ENCODE measurements at places on chromosomes 16 and 17. TPM values are rescaled to one million over a fixed set of nuclear protein-coding genes. Genes with fewer than 3 reads are reported as not detected.

Gene KRTAP4-11
- not detected for total RNA-seq

Gene KCNH4
- total RNA-seq, result 0.80 TPM

- no peak for DNase-seq
Measured at GRCh38 chr16:79127766-79128165, 472.8 kb downstream of the MAF start.

- DNase-seq, result no peak
Measured at GRCh38 chr17:43759836-43760235, 1.2 kb upstream of the SOST start.

DNA sequence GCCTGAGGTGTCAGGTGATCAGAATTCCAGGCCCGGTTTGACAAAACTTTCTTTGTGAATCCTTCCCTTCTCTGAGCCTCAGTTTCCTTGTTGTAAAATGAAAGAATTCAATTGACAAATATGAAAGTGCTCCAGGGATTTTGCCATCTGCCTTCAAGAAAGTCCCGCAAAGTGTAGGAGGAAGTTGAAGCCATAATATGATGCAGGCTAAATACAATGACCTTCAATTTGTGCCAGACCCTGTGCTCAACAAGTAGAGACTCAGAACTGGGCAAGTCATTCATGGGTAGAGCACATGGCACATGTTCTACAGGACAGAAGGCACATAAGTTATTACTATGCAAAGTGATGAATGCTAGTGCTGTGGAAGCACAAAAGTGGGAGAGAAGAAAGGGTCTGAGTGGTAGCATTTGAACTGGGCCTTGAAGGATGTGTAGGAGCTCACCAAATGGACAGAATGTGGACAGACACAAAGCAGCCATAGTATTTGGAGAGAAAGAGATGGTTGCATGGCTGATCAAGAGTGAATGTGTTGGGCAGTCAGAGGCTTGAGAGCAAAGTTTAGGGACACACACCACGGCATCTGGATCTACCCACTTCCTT is 2.4 kb upstream of the SCIMP start:
- DNase-seq, result no peak

DNA sequence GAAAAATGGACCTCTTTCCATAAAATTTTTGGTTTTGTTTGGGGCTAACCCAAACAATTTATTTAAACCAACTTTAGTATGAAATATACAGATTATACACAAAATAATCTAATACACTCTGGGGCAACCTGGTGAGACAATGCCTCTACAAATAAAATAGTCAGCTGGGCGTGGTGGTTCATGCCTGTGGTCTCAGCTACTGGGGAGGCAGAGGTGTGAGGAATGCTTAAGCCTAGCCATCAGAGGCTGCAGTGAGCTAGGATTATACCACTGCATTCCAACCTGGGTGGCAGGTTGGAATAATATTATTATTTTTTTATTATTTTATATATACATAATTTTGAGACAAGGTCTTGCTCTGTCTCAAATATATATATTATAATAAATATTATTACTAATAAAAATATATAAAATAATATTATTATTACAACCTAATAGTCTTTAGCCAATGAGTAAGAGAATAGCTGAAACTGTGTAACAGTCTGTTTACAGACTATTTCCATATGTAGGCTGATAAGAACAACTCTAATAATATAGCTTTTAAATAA is 50.5 kb downstream of the GLG1 start:
- DNase-seq, result no peak

- no peak for DNase-seq
Measured at GRCh38 chr17:41683441-41684007, 5.2 kb upstream of the EIF1 start.

GRCh38 chr17:6094926-6095325 is 24.7 kb downstream of the WSCD1 start:
- no peak for DNase-seq

- DNase-seq, result no peak
Measured at GRCh38 chr17:79613195-79613772, 2.4 kb upstream of the RBFOX3 start.

GRCh38 chr17:48910370-48910769 is 2.2 kb downstream of the UBE2Z start:
- no peak for DNase-seq

Gene CARHSP1
- total RNA-seq, result 27.0 TPM

Gene OR4D1
- total RNA-seq, result not detected

DNA sequence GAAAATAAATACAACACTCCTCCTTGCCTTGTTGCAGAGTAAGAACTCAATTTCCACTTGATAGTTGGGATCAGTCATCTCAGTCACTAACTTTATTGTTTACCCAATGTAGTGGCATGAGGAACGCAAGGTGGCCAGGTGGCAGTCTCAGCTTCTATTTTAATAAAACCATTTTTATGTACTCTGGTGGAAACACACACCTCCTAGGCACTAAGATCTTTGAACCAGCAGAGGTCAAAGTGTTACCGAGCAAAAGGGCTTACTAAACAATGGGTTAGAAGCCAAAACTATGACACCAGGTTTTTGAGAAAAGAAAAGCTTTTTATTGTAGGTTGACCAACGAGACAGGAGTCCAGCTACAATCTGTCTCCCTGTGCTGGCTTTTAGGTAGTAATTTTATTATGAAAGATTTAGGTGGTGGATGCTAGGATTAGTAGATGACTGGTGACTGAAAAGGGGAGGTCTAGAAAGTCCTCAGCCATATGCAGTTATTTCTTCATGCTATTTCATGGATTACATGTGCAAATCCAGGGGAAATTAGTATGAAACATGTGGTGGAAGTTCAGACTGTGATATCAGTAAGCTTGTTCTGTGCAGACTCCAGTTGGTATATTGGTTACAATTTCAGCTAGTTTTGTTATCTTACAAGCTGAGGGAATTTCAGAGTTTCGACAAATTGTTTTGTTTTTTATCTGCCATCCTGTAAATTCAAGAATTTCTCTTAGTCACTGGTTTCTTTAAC is 122.3 kb downstream of the PCTP start:
- DNase-seq, result no peak

DNA sequence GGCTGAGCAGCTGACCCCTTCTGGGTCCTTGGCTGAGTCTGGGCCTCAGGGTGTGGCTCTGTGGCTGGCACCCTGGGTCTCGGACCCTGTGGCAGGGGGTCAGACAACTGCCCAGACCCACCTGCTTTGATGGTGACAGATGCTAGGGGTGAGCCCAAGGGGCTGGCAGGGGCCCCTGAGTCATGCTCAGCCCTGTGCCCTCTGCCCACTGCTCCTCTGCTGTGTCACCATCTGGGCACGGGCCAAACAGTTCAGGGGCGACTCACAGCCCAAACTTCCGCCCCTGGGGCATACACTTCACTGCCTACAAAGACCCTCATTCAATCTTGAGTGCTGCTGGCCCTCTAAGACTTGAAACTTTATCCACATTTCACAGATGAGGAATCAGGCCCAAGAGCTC is 5.7 kb downstream of the ADGRG1 start:
- DNase-seq, result no peak
